Activated T-cell treated with anti-CD3 and anti-CD28 coated beads, Interleukin-2, amount 50 U/mL, for 24 hours (primary cell): ENCODE measurements at places on chromosomes 13 and 19.

DNA sequence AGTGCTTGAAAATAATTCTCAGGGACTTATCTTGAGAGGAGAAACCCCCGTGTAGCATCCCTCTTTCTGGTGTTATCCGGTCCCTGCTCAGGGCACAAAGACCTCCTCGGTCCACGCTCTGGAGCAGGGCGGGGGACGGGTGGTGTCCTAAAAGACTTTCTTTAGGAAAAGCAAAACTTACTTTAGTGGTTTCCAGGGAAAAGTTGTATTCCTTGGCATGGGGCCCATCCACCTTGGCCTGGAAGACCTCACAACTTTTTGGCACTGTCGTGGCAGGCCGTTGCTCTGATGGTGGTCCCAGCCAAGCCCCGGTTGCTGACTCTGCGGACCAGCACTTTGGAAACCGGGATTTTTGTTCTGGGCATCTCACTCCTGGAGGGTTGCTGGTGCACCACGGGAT, 2.7 kb downstream of the AMER2 start:
- peaks cover 13% of the 10 kb centered on the region for H3K4me1 ChIP-seq
- no peaks in the 10 kb centered on the region for H3K36me3 ChIP-seq
- H3K27ac ChIP-seq: no peak overlapping the region

DNA sequence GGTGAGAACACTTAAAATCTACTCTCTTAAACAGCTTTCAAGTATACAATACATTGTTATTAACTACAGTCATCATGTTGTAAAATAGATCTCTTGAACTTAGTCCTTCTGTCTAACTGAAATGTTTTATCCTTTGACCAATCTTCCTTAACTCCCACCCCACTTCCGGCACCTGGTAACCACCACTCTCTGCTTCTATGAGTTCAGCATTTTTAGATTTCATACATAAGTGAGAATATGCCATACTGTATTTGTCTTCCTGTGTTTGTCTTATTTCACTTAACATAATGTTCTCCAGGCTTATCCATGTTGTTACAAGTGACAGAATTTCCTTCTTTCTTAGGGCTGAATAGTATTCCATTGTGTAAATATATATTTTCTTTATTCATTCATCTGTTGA, 144.1 kb upstream of the TRPC4 start:
- no peak overlapping the region for H3K4me3 ChIP-seq
- DNase-seq: no peak
- H3K4me1 ChIP-seq: no peaks in the 10 kb centered on the region
- H3K36me3 ChIP-seq: no peaks in the 10 kb centered on the region
- H3K27ac ChIP-seq: no peak overlapping the region
- no peaks in the 10 kb centered on the region for H3K27me3 ChIP-seq

- peak overlapping the region; percentile 92 for H3K4me3 ChIP-seq
- peaks cover 50% of the 10 kb centered on the region for H3K36me3 ChIP-seq
- peaks cover 54% of the 10 kb centered on the region for H3K4me1 ChIP-seq
- peak overlapping the region; percentile 98 for H3K27ac ChIP-seq
- peak; percentile 77 for DNase-seq
Measured at GRCh38 chr19:45640849-45641273, 1.7 kb upstream of the EML2 start.

- peaks cover 10% of the 10 kb centered on the region for H3K27me3 ChIP-seq
- no peaks in the 10 kb centered on the region for H3K4me1 ChIP-seq
Measured at GRCh38 chr19:51737924-51738323, 13.8 kb downstream of the FPR1 start.

DNA sequence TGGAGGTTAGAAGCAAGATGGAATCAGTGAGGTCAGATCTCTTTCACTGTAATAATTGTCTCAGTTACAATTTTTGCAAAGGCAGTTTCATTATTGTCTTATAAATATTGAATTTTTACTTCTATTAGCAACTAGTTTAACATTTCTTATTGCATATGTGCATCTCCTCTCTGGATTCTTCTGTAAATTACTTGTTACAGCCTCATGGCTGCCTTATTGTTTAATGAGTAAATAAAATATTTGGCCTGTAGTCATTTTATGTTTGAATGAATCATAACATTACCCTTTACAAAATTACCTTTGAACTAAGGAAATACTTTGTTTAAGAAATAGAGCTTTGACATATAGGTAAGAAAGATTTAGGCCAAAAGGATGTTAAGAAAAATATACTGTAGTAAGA, 212.4 kb downstream of the SLITRK6 start:
- no peaks in the 10 kb centered on the region for H3K4me1 ChIP-seq
- H3K4me3 ChIP-seq: no peak overlapping the region
- no peaks in the 10 kb centered on the region for H3K27me3 ChIP-seq
- H3K27ac ChIP-seq: no peak overlapping the region
- H3K36me3 ChIP-seq: no peaks in the 10 kb centered on the region
- no peak for DNase-seq

DNA sequence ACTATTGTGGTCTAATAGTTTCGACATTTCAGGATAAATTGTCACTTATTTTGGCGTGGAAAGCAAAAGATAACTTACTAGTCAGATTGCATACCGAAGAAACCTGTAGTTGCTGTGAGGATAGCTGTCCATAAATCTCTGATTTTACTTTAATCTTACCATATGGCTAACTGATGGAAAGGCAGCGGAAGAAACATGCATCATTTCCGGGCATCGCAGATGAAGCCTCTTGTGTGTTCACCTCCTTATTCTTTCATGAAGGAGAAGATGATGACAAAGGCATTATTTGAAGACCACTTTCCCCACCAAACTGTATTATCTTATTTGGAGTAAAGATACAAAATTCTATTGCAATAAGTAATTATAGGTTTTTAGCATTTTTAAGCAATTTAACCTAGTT, 763.6 kb upstream of the SLITRK6 start:
- H3K27ac ChIP-seq: no peak overlapping the region
- DNase-seq: no peak
- no peaks in the 10 kb centered on the region for H3K27me3 ChIP-seq
- no peaks in the 10 kb centered on the region for H3K36me3 ChIP-seq
- no peaks in the 10 kb centered on the region for H3K4me1 ChIP-seq

DNA sequence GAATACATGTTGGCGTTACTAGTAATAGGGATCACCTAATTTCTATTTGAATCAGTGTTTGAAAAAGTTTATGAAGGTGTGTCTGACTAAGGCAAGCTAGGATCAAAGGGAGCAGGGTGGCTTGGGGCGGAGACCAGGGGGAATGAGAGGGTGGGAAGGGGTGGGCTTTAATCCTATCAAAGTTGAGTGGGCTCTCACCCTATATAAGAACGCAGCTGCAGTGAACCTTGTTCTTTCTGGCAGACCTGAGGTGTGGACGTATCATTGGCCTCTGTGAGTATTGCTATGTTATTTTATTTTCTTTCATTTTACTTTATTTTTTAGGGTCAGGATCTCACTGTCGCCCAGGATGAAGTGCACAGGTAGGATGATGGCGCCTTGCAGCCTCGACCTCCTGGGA, 37.4 kb downstream of the NLRP12 start:
- no peak overlapping the region for H3K4me3 ChIP-seq
- DNase-seq: no peak
- peaks cover 1% of the 10 kb centered on the region for H3K4me1 ChIP-seq
- no peaks in the 10 kb centered on the region for H3K36me3 ChIP-seq

DNA sequence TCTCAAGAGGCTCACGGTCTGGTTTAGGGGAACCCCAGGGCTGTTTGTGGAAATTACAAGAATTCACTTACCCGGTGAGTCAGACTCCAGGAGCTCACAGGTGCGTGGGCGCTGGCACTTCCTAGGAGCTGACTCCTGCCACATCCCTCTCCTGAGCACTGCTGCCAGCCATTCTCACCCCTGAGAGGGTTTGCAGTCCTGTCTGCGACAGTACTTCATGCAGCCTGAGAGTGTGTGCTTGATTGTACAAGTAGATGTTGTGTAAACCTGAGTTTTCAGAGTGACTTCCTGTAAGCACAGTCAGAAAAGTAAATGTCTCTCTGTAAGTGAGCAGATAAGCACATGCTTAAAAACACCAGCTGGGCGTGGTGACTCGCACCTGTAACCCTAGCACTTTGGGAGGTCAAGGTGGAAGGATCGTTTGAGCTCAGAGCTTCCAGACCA, 8.1 kb downstream of the MRPL4 start:
- peak; percentile 77 for DNase-seq
- H3K4me1 ChIP-seq: peaks cover 33% of the 10 kb centered on the region
- H3K36me3 ChIP-seq: peaks cover 49% of the 10 kb centered on the region
